Immature natural killer cell (primary cell): ENCODE measurements at places on chromosomes 13 and 19.

DNA sequence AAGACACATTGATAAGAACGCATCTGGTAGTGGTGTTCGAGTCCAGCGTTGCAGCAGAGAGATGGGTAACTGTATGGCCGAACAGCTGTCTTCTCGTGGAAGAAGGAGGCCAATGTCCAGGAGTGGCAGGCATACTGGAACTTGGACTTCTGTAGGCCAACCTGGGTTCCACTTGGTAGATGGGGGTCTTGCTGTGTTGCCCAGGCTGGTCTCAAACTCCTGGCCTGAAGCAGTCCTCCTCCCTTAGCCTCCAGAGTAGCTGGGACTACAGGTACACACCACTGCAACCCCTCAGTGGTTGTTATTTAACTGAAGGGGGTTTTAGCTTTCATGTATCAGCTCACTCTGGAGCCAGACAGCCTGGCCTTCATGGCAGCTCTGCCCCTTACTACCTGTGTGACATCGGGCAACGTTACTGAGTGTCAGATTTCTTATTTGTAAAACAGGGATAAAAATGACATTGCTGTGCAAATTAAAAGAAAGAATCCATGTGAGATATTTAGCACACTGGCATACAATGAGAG is 2.4 kb upstream of the UQCRFS1 start:
- DNase-seq, result no peak

- no peak for DNase-seq
Observed at GRCh38 chr19:37893845-37894575, 12.4 kb downstream of the WDR87 start.

DNA sequence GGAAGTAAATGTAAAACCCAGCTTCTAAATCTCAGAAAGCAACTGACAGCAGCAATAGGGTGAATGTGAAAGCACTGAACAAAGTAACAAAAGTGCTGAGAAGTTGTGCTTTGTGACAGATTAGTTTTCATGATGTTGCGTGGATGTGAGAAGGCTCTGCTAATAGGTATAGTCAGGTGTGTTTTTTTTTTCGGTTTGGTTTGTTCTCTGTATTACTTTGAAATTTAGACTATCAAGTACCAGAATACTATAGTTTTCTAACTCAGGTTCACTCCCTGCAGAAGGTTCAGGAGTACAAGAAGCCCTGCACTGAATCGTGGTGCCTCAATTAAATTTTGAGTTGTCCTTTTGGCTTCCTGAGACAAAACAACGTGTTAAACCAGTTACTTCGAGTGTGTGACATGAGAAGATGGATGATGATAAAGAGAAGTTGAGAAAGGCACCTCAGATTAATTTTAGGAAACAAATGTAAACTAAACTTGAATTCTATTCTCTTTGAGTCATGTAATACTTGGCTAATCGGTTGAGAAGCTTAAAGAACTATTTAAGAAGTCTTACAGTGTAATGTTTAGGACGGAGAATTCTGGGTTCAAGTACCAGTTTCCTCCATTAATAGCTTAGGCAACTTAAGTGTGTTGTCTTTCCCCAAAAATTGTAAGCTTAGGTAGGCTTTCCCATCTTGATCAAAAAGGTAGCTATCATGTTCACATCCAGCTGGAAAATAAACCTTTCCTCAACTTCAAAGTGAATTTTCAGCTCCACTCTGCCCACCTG is 10.3 kb downstream of the MIR17HG start:
- DNase-seq, result no peak

- DNase-seq, result no peak
Observed at GRCh38 chr13:28459911-28460310, 35.0 kb downstream of the FLT1 start.

DNA sequence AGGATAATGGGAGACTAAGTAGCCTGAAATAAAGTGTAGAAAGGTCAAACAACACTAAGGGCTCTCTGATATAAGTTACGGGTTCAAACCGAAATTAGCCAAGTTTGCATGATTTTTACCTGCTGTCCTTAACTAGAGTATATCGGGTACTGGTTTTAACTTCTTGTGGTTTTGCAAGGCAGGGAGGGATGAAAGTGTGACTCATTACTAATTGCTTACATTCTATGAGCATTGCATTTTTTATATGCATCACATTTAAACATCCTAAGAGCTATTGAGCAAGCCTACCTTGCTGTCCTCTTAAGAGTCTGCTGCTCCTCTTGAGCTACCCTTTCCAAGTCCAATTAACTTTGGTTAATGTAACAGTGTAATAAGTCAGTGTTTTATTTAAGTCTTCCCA is 415.4 kb downstream of the SLITRK5 start:
- DNase-seq, result no peak

DNA sequence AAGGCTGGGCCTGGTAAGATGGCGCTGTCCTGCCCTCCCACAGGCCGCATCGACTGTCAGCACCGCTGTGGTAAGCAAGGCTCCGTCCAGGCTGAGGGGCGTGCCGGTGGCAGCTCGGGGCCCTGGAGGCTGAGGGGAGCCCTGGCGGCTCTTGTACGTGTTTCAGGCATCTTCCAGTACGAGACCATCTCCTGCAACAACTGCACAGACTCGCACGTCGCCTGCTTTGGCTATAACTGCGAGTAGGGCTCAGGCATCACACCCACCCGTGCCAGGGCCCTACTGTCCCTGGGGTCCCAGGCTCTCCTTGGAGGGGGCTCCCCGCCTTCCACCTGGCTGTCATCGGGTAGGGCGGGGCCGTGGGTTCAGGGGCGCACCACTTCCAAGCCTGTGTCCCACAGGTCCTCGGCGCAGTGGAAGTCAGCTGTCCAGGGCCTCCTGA is 1.2 kb downstream of the IZUMO4 start:
- DNase-seq, result no peak

DNA sequence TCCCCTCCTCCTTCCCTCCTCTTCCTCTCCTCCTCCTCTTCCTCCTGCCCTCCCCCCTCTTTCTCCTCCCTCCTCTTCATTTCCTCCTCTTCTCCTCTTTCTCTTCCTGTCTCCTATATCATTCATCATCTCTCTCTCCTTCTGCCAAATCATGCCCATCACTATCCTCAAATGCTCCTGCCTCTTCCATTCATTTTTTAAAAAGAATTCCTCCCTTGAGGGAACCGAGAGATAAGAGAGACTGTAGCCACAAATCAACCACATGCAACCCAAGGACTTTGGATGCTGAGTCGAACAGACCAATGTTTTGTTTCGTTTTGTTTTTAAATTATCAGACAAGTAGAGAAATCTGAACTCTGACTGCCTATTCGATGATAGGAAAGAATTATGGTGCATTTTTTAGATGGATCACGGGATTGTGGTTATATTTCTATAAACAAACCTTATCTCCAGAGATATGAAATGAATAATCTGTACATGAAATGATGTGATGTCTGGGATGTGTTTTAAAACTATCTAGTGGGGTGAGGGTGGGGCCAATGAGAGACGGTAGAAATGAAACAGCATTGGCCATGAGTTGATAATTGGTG is 9.5 kb upstream of the ZNF541 start:
- DNase-seq, result no peak

DNA sequence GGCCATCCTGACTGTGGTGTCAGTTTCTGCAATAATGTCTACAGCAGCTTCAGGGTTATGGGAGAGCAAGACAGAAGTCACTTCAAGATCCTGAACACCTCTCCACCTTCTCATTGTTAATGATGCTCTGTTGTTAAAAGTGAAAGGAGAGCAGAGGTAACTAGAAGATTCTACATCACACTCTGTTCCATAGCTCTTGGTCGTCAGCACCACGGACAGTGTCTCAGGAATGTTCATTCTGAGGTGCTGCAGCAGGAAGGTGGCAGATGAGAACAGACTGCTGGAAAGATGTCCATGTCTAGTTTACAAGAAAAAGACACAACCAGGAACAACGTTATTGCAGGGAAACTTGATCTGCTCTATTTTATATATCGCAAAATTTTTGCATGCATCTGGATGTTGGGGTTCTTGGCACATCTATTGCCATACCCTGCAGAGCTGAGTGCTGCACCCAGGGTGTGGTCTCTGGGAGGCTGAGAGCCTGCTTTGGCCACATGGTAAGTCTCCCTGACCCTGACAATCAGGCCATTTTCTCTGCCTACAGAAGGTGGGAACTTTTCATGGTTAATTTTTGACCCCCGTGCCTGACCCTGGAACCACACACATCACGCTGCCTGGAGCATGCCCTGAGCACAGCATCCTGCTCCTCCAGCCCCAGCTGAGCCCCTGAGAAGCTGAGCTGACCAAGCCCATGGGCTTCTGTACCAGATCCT is 12.7 kb downstream of the CEACAM21 start:
- DNase-seq, result no peak
